ENCODE measurements at places on chromosomes 5 and 9.

DNA sequence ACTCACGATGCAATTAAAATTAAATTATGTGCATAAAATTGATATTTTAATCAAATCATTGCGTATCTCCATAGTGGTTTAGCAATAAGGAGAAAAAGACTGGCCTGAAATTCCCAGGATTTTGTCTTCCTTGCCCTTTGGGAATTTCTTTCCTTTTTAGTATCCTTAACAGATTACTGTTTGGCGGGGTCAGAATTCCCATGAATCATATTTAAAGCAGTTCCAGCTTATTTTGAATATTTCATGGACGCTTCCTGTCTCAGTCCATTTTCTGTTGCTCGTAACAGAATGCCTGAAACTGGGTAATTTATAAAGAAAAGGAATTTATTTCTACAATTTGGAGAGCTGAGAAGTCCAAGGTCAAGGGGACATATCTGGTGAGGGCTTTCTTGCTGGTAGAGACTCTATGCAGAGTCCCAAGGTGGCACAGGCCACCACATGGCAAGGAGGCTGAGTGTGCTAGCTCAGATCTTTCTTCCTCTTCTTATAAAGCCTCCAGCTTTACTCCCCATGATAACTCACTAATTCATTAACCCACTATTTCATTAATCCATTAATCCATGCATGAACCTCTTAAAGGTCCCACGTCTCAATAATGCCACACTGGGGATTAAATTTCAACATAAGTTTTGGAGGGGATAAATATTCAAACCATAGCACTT, 37.8 kb downstream of the CDH6 start:
- DNase-seq, result no peak

DNA sequence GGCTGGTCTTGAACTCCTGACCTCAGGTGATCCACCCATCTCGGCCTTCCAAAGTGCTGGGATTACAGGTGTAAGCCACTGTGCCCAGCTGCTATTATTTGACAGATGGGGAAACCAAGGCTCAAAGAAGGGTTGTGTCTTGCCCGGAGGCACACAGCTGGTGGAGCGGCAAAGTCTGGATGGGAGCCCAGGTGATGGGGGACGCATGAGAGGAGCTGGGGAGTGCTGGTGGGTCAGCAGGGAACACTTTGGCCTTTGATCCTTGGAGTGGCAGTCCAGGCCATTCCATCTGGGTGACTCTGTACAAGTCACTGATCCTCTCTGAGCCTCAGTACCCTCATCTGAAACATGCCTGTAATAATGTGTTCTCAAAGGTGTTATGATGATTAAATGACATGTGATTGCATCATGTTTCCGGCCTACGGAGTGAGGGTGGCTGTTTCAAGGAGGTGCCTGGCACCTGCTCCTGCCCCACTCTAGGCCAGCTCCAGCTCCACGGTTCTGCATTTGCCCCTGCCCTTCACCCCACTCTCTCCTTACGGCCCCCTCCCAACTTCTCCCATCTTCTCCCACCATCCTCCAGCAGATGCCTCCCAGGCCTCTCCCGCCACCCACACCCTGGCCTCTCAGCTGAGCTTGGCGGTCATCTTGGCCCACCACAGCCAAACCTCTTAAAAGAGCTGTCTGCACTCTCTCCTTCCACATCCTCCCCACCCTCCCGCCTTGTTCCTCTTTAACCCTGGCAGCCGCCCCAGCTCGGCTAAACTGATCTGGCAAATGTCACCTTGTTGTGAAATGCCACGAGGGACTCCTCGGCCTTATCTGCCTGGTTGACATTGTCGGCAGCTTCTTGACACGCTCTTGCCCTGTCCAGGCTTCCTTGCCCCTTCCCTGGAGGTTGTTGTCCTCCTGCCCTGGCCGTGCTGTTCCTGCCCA, 5.5 kb upstream of the DBN1 start:
- DNase-seq, result no peak

DNA sequence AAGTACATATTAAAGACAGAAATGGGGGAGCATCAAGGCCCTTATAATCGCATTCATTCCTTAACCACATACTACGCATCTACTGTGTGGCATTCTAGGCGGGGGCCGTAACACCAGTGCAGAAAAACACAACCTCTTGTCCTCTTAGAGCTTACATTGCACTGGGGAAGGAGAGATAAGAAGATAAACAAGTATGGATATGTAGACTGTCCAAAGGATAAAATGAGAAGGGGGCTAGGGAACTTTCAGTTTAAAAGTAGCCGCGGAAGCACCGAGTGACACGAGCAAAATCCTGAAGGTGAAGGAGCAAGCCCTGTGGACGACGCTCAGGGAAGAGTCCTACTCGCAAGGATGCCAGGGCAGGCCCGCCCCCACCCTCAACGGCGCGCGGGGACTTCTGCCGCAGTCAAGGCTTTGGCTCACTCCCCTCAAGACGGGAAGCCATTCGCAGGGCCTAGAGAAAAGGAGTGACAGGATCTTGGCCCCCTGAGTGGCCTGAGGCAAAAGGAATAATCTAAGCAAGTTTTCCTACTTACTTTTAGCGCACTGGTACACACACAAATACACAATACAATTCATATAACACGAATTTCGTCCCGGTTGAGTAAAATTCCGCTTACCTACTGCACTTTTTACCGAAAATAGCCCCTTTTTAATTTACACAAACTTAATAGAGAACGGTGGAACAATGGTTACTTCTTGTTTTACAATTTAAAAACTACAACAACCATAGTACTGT, 1.3 kb upstream of the NIPBL start:
- peak; percentile 22 for DNase-seq

DNA sequence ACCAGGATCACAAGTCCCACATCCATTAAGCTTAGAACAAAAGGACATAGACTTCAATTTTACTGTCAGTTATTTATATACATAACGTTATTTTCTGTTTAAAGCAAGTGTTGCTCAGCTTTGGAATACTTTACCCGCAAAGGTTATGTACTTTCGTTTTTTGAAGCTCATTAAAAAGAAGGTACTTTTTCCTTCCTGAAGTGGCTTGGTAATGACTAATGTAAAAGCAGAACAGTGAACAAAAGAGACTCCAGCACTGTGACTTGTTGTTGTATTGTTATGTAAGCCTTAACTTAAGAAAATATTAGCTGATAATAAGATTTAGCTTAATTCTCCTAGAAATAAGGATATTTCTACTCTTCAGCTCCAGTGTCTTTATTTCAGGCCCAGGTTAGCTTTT, 97.3 kb upstream of the SLCO6A1 start:
- no peak for DNase-seq

- no peak for DNase-seq
Measured at GRCh38 chr9:87193925-87194868, 246.9 kb upstream of the GAS1 start.

GRCh38 chr9:886886-887285, 45.4 kb downstream of the DMRT1 start:
- no peak for DNase-seq

DNA sequence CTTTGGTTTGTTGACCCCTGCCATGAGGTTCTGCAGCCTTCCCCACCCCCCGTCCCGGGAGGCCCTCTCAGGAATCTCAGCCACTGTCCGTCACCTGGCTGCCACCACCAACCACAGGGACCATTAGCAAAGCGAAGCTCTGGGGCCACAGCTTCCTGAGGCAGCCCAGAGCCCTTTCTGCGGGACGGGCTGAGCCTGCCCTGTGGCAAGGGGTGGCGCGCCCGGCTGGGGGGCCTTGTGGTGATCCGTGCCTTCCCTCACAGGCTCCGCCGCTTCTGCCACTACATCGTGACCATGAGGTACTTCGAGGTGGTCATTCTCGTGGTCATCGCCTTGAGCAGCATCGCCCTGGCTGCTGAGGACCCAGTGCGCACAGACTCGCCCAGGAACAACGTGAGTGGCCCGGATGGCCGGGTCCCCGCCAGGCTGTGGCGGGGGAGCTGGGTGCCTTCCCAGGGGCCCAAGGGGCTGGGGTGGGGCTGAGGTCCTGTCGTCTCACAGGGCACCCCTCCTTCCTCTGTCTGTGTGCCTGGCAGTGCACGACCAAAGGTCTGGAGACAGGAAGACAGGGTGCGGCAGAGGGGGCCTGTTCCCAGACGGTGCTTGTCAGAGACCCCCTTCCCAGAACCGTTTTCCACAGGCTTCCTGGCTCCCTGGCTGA, 169.2 kb downstream of the CACNA1B start:
- DNase-seq, result no peak

DNA sequence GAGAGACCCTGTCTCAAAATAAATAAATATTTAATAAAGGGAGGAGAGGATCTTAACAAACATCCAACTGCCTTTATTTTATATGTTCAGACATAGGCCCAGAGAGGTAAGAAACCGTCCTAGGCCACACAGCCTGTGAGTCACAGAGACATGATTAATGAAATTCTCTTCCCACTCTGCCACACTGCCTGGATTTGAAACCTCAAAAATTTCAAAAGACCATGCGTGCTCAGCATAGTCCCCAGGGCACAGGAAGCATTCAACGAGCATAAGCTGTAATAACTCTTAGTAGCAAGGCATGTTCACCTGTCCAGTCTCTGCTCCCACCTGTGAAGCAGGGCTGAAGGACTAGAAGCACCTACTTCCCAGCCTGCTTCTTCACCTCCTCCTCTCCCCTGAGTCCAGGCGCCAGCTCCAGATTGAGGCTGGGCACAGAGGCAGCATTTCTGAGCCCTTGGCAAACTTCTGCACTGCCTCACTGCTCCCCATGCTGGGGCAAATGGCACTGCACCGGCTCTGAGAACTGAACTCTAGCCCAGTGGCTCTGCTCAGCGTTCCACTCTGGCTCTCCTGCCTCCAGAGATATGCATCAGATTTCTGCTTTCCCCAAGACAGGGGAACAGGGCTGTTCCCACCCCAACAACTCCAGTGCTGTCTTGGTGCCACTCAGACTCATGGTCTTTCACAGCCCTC, 1.1 kb downstream of the FAT2 start:
- no peak for DNase-seq

GRCh38 chr9:136361754-136362449, 1.6 kb downstream of the DNLZ start:
- no peak for DNase-seq

DNA sequence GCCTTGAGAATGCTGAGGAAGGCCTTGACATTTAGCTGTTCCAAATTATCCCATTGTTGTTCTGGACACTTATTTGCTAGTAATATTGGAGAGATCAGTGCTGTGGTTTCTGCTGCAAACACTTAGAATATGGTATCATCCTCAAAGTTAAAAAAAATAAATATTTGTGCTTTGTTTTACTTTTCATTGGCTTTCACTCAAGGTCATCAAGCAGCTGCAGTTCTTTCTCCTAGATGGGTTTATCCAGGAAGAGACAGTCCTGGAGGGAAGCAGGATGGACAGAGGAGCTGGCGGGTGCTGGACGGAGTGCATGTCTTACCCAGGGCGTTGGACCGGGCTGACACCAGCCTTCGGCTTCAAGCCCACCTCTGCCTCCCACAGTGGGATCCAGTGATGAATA, 193.6 kb downstream of the MTRR start:
- no peak for DNase-seq

GRCh38 chr9:83934569-83935275, 13.5 kb upstream of the KIF27 start:
- DNase-seq, result no peak

DNA sequence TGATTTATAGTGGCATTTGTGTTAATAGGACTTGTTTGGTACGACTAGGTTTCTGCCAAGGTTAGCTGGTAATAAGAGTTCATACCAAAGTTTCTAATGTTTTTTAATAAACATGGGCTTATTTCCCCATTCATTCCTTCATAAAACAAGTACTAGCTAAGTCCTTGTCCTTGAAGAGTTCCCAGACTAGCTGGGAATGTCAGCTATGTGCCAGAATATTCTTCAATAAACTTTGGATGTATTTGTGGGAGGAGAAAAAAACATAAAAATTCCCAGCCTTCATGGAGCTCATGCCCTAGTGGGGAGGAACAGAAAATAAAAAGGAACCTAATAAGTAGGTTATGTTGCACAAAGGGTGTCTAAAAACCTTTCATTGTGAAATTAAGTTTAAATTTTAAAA, 176.9 kb downstream of the DENND1A start:
- no peak for DNase-seq

DNA sequence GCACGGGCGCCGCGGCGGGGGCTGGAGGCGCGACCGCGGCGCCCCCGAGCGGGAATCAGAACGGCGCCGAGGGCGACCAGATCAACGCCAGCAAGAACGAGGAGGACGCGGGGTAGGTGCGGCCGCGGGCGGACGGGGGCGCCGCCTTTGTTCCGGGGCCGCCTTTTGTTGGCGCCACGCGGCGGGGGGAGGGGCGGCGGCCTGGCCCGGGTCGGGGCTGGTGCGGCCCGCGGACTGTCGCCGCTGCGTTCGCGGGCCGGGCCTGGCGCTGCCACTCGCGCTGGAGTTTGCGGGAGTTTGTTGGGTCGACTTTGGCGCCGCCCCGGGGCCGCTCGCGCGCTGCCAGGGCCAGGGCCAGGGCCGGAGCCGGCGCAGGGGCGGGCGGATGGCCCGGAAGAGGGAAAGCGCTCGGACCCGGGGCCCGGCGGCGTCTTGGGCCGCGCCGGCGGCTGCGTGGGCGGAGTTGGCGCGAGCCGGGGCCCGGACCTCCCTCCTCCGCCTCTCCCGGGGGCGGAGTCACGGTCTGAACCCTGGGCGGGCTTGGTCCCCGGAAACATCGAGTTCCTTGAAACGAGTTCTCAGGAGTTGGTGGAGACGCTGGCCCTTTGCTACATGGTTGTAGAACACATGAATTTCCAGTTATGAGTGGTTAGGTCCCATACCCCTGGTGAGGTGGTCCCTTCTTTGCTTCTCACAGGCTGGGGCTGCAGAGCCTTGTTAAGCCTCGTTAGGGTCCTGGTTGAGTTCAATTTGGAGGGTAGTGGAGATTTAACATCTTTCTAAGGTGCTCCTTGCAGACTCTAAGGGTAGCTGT, 809 bp downstream of the HNRNPAB start:
- DNase-seq, result peak; percentile 58

DNA sequence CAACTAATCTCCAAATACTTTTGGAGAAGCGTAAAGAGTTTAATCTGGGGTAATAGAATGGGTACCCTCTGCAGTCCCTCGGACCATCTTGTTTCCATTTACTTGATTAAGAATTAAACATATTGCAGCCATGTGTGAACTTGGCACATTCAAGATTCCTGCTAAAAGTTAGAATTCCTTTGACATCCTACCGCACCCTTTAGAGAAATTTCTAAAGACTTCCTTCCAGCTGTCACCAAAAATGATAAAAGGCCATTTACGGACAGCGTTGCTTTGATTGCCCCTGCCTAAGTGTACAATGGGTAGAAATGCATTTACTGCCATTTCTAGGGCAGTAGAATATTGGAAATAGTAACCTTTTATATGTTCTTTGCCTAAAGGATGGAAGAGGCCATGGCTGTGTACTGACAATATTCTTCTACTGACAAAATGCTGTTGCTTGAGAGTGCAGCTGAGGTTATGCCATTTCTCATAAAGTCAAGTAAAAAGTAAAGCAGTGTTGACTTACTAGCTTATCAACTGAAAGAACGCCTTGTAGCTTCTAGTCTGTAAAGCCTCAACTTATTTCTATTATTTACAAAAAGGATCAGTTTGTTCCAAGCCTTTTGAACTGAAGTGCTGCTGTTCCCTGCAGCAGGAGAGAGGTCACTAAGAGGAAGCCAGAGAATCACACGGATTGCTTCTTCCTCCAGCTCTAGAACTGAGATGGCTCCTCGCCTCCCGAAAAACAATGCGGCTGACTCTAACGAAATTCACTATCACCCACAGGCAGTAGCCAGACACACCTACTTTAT, 139.8 kb upstream of the BASP1 start:
- DNase-seq, result no peak

GRCh38 chr5:76408104-76408654, 5.1 kb downstream of the IQGAP2 start:
- no peak for DNase-seq

All from stimulated activated CD4-positive, alpha-beta T cell treated with anti-CD3 and anti-CD28 coated beads, Interleukin-15, amount 100 ng/mL, for 1 hour (primary cell).